ENCODE measurements at places on chromosomes 11 and 22. TPM values are rescaled to one million over a fixed set of nuclear protein-coding genes. Genes with fewer than 3 reads are reported as not detected.

BAIAP2L2 gene
- 3.2 TPM for total RNA-seq

DTX4 gene
- total RNA-seq: 0.70 TPM

HIRA gene
- total RNA-seq: 25.1 TPM

LRP5 gene
- total RNA-seq: 7.0 TPM

INPP5J gene
- total RNA-seq: 0.35 TPM

SYCE3 gene
- total RNA-seq: not detected

Data from T-cell (primary cell).